Left colon (tissue), 2 donors: ENCODE measurements at places on chromosomes 6 and 20. TPM values are rescaled to one million over a fixed set of nuclear protein-coding genes. Genes with fewer than 3 reads are reported as not detected.
A peak's percentile ranks its signal among the peaks of the same experiment; 100 is the strongest.

Gene C4A
- total RNA-seq: 4.1 TPM

Gene EMILIN3
- not detected for total RNA-seq

Gene MROH8
- 2.3 TPM for total RNA-seq

GRCh38 chr20:38445381-38445796, 10.3 kb upstream of the SNHG17 start:
- no peak for DNase-seq

DNA sequence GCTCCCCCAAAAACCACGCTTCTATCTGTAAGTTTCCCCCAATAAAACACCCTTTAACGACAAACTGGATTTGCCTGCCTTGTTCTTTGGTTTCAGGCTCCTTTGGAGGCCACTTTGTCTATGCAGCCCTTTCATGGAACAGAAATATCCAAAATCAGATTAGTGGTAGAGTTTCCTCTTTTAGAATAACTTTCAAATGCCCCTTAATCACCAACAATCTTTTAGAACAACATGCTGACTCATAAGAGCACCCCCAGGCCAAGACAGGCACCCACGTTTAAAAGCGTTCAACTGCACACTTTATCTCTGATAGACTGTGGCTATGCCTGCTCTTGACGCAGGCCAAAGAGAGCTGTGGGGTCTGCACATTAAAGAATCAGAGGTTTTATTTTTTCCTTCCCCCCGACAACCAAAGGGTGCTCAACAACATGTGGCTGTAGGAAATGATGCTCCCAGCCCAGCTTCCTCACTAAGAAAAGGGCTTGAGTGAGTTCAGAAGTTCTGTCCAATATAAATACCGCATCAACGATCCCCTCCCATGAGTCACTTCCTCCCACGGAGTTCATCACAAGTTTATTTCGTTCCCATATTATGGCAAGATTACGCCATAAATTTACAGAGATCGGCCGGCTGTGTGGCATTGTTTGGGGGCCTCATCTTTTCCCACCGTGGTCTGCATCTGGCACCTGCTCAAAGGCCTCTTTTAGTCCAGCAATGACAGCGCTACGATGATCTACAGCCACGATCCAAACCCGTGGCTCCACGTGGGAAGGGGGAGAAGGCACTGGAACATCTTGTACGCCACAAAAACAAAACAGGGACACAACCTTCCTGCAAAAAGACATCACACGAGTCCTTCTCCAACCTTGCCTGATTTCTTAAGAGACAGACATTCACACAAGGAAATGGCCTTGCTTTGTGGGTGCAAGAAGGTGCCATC, 88.8 kb upstream of the NFATC2 start:
- DNase-seq: peak; percentile 11

DNA sequence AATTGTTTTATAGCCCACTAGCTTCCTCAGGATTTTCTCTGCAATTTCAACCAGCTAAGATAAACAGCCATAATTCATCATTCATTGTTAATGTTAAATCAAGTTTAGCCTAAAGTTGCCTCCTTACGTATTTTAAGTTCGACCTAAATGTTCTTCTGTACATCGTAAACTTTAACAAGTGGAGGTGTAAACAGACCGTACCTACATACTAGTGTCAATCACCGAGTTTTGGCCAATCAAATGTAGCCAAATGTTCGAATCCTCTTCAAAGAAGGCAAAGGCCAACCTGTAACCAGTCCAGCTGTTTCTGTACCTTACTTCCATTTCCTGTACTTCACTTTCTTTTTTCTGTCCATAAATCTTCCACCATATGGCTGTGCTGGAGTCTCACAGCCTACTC, 13.5 kb downstream of the MBOAT1 start:
- DNase-seq: peak; percentile 47

DNA sequence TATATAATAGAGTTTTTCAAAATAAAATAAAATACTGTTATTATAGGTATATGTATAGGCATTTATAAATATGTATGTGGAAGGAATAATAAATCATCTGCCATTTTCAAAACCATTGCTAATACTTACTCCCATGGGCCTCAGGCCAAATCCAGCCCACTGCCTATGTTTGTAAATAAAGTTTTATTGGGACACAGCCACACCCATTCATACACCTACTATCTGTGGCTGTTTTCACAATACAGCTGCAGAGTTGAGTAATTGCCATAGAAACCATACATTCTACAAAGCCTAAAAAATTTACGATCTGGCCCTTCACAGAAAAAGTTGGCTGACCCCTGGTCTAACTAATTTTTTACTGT, 9.5 kb downstream of the ALDH5A1 start:
- DNase-seq: peak; percentile 16

GRCh38 chr6:46953921-46954320, 32.2 kb upstream of the ADGRF5 start:
- DNase-seq: no peak

DNA sequence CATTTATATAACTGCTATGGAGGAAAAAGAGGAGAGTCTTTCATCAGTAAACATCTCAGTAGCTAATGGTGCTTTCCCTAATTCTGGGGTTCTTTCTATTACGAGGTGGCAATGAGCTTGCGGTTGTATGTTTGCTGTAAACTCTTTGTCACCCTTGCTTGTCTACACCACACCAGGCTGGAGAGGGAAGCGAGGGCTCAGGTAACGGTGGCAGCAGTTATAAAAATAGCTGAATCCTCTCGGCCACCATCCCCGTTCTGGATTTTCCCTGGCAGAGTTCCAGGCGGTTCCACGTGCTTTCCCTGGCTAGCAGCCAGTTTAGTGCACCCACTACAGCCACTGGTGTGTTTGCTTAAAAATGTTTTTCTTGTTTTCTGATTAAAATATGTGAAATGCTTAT, 39.0 kb downstream of the MAS1 start:
- DNase-seq: peak; percentile 18

DNA sequence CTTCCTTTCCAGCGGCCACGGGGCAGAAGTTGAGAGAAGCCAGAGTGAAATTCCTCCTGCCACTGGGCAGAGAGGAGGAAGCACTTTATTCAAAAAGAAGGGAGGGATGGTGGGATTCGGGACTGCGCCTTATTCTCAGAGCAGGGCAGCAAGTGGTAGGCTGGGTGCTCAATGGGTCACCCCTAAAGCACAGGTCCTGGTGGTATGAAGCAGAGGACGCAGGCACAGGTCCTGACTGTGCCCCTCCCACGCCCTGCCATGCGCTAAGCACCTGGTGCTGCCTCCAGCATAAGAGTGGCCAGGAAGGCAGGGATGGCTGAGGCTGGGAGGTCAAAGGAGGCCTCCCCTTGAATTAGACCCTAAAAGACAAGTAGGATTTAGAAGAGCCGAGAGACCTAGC, 4.9 kb upstream of the GRM4 start:
- no peak for DNase-seq

GRCh38 chr20:1536893-1537730, 20.4 kb downstream of the SIRPD start:
- no peak for DNase-seq

DNA sequence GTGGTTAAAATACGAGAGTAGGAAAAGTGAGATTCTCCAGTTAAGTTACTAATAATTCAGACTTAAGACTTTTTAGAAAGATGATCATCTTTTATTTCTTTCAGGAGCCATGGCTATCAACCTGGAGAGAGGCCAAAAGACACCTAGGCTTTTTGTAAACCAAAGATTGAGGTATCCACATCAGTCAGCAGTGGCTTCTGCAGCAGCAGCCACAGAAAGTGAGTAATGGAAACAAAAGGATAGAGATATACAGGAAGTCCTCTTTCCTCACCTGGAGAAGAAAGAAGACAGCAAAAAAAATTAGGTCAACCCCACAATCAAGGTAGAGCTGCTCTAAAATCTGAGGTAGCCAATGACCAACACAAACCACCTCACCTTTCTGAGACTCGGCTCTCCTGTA, 22.7 kb upstream of the TRIM39 start:
- DNase-seq: no peak
